ENCODE measurements at places on chromosomes 2 and 18. TPM values are rescaled to one million over a fixed set of nuclear protein-coding genes. Genes with fewer than 3 reads are reported as not detected.

- peak; percentile 75 for DNase-seq
These were observed 16.5 kb downstream of the SLC4A3 start for GRCh38 chr2:219643788-219644398.

- DNase-seq, result no peak
These were observed 391.7 kb downstream of the PTPRM start for GRCh38 chr18:7958897-7959146.

- DNase-seq, result peak; percentile 34
These were observed 98.7 kb downstream of the FHOD3 start for GRCh38 chr18:36396190-36396589.

- no peak for DNase-seq
These were observed 31.9 kb upstream of the ITGA6 start for GRCh38 chr2:172395503-172395902.

- DNase-seq, result no peak
These were observed 44.3 kb downstream of the FEZ2 start for GRCh38 chr2:36553683-36554082.

- no peak for DNase-seq
These were observed 107.8 kb upstream of the TPO start for GRCh38 chr2:1305342-1306013.

GRCh38 chr18:13316063-13316462 is 97.5 kb downstream of the LDLRAD4 start:
- no peak for DNase-seq

SLC19A3 gene
- 9.1 TPM for total RNA-seq

IL1RN gene
- not detected for total RNA-seq

PELI1 gene
- total RNA-seq, result 61.8 TPM
